Ammon's horn (tissue), 1 donor: ENCODE measurements at places on chromosomes 16 and 17.
A peak's percentile ranks its signal among the peaks of the same experiment; 100 is the strongest.

- DNase-seq, result no peak
Measured at GRCh38 chr16:13742928-13743327, 177.0 kb upstream of the ERCC4 start.

- DNase-seq, result no peak
Measured at GRCh38 chr17:1563786-1564613, 1.4 kb upstream of the PITPNA start.

- no peak for DNase-seq
Measured at GRCh38 chr16:5393070-5393469, 295.5 kb upstream of the EEF2KMT start.

DNA sequence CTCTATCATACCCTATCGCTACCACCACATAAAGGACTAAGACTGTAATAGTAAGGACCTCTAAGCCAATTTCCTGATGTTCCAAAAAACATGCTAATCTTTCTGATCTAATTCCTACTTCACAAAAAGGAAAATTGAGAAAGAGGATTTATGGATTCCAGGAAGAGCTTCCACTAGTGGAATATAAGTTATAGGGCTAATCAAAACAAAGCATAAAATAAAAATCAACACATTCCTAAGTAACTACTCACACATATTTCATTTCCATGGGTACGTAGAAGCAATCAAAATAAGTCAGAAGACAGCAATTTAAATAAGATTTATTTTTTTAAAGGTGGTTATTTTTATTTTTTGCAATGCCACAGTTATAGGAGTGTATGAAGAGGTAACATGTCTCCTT is 12.4 kb downstream of the CCDC43 start:
- no peak for DNase-seq

DNA sequence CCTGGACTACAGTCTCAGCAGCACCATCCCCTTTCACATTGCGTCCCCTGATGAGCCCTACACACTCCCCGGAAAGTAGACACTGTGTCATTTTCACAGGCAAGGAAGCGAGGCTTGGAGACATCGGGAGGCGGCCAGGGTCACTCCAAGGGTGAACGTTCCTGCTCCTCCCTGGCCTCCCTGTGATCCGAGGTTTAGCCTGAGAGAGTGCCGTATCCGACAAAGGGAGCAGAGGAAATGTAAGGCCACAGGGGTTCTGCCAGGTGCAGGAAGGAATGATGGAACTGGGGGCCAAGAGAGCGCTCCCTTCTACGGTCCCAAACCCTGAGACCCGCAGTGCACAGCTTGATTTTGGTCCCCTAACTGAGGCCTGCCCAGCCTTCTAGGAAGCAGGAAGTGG is 8.0 kb upstream of the PIK3R6 start:
- DNase-seq, result no peak

DNA sequence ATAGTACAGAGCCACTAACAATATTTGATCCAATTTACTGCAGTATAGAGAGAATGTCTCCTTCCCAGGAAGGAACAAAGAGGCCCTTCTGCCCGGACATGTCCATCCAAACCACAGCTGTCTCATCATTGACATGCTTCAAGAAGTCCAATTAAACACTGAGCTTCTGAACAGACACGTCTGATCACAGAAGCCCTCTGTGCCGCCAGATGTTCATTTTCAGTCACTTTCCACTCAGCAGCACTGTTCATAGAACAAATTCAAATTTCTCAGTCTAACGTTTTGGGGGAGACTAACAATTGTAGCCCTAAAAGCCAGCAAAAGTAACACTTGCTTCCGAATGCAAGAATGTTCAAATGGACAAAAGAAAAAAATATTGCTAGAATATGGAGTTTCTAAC is 15.3 kb downstream of the ZC3H7A start:
- peak; percentile 86 for DNase-seq

DNA sequence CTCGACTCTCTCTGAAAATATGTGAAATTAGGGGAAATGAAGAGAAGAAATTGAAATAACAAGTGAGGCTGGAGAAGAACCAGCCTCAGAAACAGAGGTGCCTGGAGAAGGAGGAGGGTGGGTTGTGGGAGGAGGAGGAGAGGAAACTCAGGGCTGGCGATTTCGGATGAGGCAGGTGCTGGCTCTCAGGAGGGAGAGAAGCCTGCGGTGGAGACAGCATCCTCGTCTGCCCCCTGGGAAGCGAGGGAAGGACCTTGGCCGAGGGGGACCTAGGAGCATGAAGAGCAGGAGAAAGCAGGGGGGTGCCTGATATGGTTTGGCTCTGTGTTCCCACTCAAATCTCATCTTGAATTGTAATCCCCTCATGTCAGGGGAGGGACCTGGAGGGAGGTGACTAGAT is 264.7 kb upstream of the TNRC6C start:
- DNase-seq, result no peak

GRCh38 chr16:6570530-6570929 is 762.1 kb upstream of the RBFOX1 start:
- DNase-seq, result no peak

- no peak for DNase-seq
Measured at GRCh38 chr17:75976175-75976848, 2.7 kb downstream of the ACOX1 start.

DNA sequence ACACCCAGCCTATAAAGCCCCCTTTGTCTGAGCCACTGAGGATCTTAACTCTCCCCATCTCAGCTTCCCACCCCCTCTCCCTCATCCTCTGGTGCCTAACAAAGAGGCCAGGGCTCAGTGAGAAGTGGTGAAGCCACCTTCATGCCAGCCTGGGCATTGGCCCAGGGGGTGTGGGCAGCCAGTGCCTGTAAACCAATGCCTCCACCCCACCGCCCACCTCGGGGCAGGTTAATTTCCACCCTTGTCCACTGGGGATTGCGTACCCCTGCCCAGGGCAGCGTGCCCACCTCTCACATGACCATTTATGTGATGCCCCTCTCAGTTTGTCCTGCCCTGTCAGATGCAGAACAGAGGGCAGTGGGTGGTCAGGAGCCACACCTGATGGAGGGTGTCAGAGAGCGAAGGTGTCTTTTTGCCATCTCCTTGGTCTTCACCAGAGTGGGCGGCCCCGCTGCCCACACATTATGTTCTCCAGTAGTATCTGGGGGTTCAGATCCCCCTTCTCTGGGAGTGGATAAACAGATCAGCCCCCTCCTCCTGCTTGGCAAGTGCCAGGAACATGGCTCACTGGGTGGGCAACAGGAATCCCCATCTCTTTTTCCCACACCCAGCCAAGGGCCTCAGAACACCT is 10.1 kb upstream of the ARHGAP23 start:
- DNase-seq, result no peak

- peak; percentile 52 for DNase-seq
Measured at GRCh38 chr16:70638814-70639792, 7.3 kb upstream of the IL34 start.

DNA sequence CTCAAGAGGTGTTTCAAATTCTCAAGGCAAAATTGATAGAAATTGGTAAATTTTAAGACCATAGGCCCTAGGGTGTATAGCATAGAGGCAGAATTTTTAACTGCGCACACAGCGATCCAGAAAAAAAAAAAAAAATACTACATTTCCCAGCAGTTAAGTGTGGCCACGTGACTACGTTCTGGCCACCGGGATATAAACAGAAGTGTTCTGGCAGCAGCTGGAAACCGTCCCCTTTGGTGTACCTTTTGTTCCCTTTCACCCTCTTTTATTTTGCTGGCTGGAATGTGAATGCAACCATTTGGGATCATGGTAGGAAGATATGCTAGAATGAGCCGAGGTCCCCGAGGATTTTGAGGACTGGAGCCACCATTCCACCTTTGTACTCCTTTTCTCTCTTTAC is 52.7 kb upstream of the AKAP1 start:
- DNase-seq, result no peak

- DNase-seq, result no peak
Measured at GRCh38 chr17:17497065-17497844, 1.1 kb upstream of the RASD1 start.
